ENCODE measurements at places on chromosomes 7 and 10.
A peak's percentile ranks its signal among the peaks of the same experiment; 100 is the strongest.

GRCh38 chr10:122435212-122435827 is 19.1 kb upstream of the ARMS2 start:
- no peak overlapping the region for H3K27ac ChIP-seq
- H3K4me1 ChIP-seq, result no peaks in the 10 kb centered on the region
- H3K4me3 ChIP-seq, result no peak overlapping the region
- peaks cover 2% of the 10 kb centered on the region for H3K36me3 ChIP-seq
- no peak for DNase-seq

DNA sequence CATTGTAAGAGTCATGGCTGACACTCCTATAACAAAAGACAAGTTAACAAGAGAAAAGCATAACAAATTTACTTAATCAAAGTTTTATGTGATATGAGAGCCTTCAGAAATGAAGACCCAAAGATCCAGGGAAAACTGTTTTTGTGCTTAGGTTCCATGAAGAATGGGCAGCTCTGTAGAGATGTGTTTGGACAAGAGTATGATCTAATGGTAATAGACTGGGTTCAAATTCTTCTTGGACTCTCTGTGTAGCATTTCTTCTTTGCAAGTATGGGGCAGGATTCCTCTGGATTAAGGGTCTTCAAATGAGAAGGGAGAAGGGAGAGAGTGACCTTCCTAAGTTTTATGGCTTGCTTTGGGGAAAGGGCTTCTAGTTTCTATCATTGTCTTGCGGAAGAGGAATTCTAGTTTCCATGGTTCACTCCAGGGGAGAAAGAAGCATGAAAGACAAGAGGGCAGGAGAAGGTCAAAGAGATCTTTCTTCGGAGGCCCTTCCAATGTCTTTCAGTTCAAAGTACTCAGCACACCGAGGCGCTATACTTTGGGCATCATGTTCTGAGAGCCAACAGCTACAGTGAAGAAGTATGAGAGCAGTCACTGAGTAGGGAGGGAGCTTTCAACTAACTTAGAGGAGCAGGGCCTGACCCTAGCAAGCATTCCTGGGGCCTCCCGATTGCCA is 15.4 kb downstream of the IFIT3 start:
- no peak for DNase-seq
- no peak overlapping the region for H3K4me3 ChIP-seq
- H3K4me1 ChIP-seq, result peaks cover 20% of the 10 kb centered on the region
- no peaks in the 10 kb centered on the region for H3K36me3 ChIP-seq
- H3K27me3 ChIP-seq, result no peaks in the 10 kb centered on the region

DNA sequence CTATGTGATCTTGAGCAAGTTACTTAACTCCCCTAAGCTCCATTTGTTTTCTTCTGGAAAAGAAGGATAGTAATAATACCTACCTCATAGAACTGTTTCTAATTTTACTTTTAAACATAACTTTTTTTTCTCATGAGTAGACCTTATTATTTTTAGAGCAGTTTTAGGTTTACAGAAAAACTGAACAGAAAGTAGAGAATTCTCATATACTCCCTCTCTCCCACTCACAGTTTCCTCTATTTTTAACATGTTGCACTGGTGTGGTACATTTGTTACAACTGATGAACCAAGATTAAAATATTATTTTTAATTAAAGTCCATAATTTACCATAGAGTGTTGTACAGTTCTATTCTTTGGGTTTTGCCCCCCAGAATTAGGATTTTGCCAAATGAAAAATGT is 221.3 kb upstream of the CSTF2T start:
- no peaks in the 10 kb centered on the region for H3K36me3 ChIP-seq

- no peak for DNase-seq
- no peaks in the 10 kb centered on the region for H3K36me3 ChIP-seq
- peaks cover 6% of the 10 kb centered on the region for H3K27me3 ChIP-seq
- H3K27ac ChIP-seq, result peak overlapping the region; percentile 20
These were observed 41.9 kb upstream of the PSMG3 start for GRCh38 chr7:1611708-1612241.

- no peak overlapping the region for H3K27ac ChIP-seq
- no peak overlapping the region for H3K4me3 ChIP-seq
- no peaks in the 10 kb centered on the region for H3K27me3 ChIP-seq
- H3K36me3 ChIP-seq, result peaks cover 100% of the 10 kb centered on the region
- DNase-seq, result no peak
- no peaks in the 10 kb centered on the region for H3K4me1 ChIP-seq
These were observed 134.1 kb upstream of the KLF14 start for GRCh38 chr7:130868139-130868538.

DNA sequence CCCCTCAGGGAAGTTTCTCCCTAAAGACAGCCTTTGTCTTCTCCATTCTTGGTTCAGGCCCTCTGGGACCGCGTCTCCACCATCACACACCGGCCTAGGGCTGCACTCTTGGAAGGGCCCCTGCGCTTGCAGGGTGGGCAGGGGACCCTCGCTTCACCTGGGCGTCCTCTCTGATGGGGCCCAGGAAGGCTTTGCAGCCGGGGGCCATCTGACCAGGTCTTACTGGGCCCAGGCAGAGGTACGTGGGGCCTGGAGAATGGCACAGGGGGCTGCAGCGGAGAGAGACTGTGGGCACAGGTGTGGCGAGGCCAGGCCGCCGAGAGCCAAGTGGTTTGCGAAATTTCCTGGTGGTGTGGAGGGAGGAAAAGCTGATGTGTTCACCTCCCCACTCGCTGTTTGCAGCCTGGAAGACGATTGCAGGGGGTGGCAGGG is 44.4 kb downstream of the ALOX5 start:
- peak overlapping the region; percentile 43 for H3K27ac ChIP-seq
- DNase-seq, result no peak
- no peaks in the 10 kb centered on the region for H3K27me3 ChIP-seq
- H3K4me1 ChIP-seq, result peaks cover 17% of the 10 kb centered on the region

DNA sequence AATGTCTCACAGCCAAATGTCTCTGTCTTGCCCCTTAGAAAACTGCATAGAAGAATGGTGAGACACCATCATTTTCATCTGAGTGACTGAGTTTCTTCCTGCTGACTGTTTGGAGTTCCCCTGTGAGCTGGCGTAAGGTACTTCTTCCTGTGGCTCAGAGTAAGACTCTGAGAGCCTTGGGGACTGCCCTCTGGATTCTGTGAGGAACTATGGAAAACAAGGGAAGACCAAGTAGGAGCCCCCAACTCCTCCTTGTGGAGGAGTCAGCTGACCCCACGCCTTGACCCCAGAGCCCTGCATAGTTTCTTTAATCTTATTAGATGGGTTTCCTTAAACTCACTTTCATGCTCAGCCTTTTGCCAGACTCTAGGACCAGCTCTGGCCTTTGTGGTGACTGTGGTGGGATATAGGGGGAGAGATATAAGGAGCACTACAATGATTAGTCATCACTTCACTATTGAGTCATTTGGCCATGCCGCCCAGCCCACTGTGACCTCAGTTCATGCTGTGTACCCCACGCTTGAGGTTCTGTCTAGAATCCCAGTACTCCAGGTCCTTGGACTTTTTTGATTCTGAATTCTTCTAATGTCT is 51.8 kb upstream of the FAM133B start:
- no peak overlapping the region for H3K4me3 ChIP-seq
- DNase-seq, result no peak
- H3K27ac ChIP-seq, result no peak overlapping the region
- H3K36me3 ChIP-seq, result no peaks in the 10 kb centered on the region
- no peaks in the 10 kb centered on the region for H3K27me3 ChIP-seq
- H3K4me1 ChIP-seq, result peaks cover 11% of the 10 kb centered on the region

DNA sequence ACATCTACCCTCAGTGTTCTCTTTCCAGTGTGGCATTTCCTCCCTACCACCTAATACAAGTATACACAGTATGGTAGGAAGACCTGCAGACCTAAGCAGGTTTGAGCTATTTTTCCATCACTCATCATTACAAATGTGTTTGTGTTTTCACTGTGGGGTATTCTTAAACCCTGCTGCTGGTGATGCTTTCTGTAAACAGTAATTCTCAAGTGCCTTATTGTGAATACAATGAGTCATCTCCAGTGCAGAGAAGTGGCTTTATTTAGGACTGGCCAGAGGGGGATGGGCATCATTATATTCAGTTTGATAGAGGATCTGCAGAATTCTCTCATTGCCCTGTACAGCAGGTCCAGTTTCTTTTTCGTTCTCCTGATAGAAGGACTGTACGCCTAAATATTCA is 63.7 kb downstream of the GRM8 start:
- no peaks in the 10 kb centered on the region for H3K36me3 ChIP-seq
- H3K4me3 ChIP-seq, result no peak overlapping the region
- no peaks in the 10 kb centered on the region for H3K4me1 ChIP-seq
- H3K27me3 ChIP-seq, result no peaks in the 10 kb centered on the region
- no peak overlapping the region for H3K27ac ChIP-seq

GRCh38 chr10:71831646-71832552 is 19.2 kb downstream of the PSAP start:
- H3K27me3 ChIP-seq, result no peaks in the 10 kb centered on the region
- DNase-seq, result no peak
- H3K4me3 ChIP-seq, result no peak overlapping the region
- peak overlapping the region; percentile 8 for H3K27ac ChIP-seq
- H3K4me1 ChIP-seq, result peaks cover 39% of the 10 kb centered on the region
- H3K36me3 ChIP-seq, result peaks cover 79% of the 10 kb centered on the region

GRCh38 chr7:29871787-29872398 is 65.6 kb downstream of the WIPF3 start:
- no peaks in the 10 kb centered on the region for H3K36me3 ChIP-seq
- H3K27ac ChIP-seq, result peak overlapping the region; percentile 20
- H3K4me3 ChIP-seq, result no peak overlapping the region

- no peak for DNase-seq
- no peaks in the 10 kb centered on the region for H3K27me3 ChIP-seq
These were observed 55.8 kb downstream of the LHPP start for GRCh38 chr10:124517461-124517860.

- H3K36me3 ChIP-seq, result no peaks in the 10 kb centered on the region
- no peak overlapping the region for H3K4me3 ChIP-seq
- H3K27ac ChIP-seq, result peak overlapping the region; percentile 13
- no peaks in the 10 kb centered on the region for H3K27me3 ChIP-seq
- H3K4me1 ChIP-seq, result no peaks in the 10 kb centered on the region
These were observed 22.4 kb upstream of the DMTF1 start for GRCh38 chr7:87129848-87130247.

GRCh38 chr7:30898411-30898810 is 13.2 kb upstream of the AQP1 start:
- no peaks in the 10 kb centered on the region for H3K27me3 ChIP-seq
- H3K27ac ChIP-seq, result no peak overlapping the region
- no peak for DNase-seq
- H3K4me3 ChIP-seq, result no peak overlapping the region
- peaks cover 9% of the 10 kb centered on the region for H3K4me1 ChIP-seq

DNA sequence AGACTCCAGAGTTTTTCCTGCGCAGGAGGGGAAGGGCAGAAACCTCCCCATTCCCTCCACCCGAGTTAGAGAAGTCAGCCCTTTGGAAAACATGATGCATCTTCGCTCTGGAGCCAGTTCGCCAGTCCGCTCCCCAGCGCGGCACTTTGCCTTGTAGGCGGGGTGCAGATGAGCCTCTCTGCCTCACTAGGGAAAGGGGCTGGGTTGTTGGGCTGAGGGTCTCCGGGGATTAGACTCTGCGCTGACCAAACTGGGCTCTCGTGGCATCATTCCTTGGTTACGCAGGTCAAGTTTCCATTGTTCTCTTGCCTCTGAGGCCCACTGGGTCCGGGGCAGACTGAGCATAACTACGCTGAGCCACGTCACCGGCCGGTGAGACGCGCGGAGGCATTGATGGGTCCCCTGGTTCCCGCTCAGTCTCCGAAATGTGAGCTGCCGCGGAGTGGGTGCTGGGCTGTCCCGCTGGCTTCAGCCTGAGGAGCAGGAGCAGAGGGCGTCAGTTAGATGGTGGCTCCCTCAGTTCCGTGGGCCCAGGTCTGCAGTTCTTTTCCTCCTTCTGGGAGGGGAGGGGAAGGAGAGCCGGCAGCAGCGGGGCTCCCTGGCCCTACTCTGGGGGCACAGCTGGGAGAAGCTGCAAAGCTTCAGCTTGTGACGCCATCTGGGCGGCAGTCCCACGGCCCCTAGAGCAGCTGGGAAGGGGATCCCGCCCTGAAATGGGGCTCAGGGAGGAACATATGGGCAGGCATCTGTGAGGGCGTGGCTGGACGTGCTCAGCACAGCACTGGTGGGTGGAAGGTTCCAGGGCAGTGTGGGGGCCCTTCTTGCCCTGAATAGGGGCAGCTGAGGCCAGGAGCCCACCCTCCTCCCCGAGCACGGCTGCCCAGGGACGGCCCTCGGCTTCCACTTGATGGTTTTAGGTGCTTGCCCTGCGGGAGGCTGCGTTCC is 121.3 kb upstream of the BTBD16 start:
- peak overlapping the region; percentile 88 for H3K27ac ChIP-seq
- DNase-seq, result peak; percentile 67
- no peak overlapping the region for H3K4me3 ChIP-seq

- H3K36me3 ChIP-seq, result peaks cover 3% of the 10 kb centered on the region
- H3K27ac ChIP-seq, result no peak overlapping the region
- H3K4me3 ChIP-seq, result peak overlapping the region; percentile 78
- peaks cover 3% of the 10 kb centered on the region for H3K27me3 ChIP-seq
- DNase-seq, result no peak
These were observed 1.1 kb upstream of the ACTR3C start for GRCh38 chr7:150324373-150324961.

- H3K4me1 ChIP-seq, result no peaks in the 10 kb centered on the region
- DNase-seq, result no peak
- no peaks in the 10 kb centered on the region for H3K36me3 ChIP-seq
- H3K27me3 ChIP-seq, result no peaks in the 10 kb centered on the region
These were observed 259.6 kb upstream of the SEMA3E start for GRCh38 chr7:83908526-83908925.

DNA sequence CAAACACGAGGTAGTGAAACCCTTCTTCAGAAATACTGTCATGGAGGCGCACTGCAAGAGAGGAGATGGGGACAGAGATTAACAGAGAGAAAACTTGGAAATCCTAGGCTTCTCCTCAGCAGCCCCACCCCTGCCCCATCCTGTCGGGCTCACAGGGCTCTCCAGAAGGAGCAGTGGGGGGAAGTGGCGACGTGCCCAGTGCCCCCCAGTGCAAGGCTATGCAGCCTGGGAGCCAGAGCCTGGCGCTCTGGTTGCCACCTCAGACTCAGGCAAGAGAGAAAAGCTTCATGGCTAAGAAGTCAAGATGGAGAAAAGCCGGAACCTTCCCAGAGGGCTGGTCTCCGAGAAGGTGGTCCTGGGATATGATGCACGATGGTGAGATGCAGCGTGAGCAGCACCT is 21.2 kb downstream of the CAMK2G start:
- no peak overlapping the region for H3K27ac ChIP-seq
- no peaks in the 10 kb centered on the region for H3K27me3 ChIP-seq
- no peak for DNase-seq
- H3K36me3 ChIP-seq, result peaks cover 64% of the 10 kb centered on the region
- H3K4me3 ChIP-seq, result no peak overlapping the region
- H3K4me1 ChIP-seq, result peaks cover 34% of the 10 kb centered on the region

DNA sequence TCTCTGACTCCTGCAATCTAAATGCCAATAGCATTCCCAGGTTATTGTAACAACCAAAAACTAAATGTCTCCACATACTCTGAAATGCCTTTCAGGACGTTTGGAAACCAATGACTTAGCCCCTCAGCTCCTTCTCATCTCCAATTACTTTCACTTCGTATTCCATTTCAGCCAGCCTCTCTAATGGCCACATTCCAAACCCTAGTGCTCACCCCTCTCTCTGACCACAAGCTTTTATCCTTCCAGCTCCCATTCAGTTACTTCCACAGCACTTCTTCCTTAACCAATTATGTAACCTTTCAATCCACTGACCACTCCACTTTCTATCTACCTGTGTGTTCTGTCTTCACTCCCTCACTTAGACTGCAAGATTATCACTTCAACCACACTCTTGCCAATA is 4.3 kb downstream of the NOC3L start:
- DNase-seq, result no peak
- H3K4me3 ChIP-seq, result no peak overlapping the region
- H3K27ac ChIP-seq, result no peak overlapping the region
- H3K4me1 ChIP-seq, result peaks cover 17% of the 10 kb centered on the region

All from psoas muscle (tissue), 8 donors.